Hematopoietic multipotent progenitor cell treated with erythropoietin and hydrocortisone succinate and interleukin-3 and kit ligand, for 6 days (in vitro differentiated cells): ENCODE measurements at places on chromosomes 6 and 20.
A peak's percentile ranks its signal among the peaks of the same experiment; 100 is the strongest.

GRCh38 chr6:113829696-113830045 is 27.5 kb upstream of the MARCKS start:
- DNase-seq, result no peak

DNA sequence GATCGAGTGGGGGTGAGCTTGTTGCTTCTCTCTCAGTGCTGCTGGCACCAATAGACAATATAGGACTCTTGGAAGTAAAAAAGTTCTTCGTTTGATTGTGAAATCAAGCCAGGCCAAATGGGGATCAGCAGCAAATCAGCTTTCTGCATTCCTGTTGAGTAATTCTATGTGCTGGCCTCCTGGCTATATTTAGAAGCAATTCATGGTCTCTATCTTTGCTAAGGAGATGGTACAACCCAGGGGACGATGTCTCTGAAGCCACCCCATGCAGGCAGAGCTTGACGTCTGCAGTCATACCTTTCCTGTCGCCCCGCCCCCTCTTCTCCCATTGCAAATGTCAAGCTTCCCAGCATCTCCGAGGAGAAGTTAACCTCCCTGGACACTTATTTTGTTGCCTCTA is 199.1 kb downstream of the SCP2D1 start:
- no peak for DNase-seq

DNA sequence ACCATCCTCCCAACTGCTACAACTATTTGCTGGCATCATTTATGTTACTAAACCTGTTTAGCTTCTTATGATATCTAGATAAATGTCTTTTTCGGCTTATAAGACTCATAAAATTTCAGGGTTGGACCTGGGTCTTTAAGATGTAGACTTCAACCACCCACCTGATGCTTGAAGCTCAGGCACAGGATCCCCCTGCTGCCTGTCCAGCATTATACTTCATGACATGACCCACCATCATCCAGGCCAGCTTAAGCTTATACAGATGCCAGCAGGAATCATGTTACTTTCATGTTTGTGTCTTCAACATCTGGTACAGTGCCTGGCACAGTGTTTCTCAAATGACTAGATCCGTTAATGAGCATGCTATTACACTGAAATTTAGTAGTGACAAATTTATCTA is 47.4 kb downstream of the SLC17A5 start:
- DNase-seq, result no peak

GRCh38 chr6:158818581-158819212 is 471 bp downstream of the EZR start:
- DNase-seq, result peak; percentile 84

DNA sequence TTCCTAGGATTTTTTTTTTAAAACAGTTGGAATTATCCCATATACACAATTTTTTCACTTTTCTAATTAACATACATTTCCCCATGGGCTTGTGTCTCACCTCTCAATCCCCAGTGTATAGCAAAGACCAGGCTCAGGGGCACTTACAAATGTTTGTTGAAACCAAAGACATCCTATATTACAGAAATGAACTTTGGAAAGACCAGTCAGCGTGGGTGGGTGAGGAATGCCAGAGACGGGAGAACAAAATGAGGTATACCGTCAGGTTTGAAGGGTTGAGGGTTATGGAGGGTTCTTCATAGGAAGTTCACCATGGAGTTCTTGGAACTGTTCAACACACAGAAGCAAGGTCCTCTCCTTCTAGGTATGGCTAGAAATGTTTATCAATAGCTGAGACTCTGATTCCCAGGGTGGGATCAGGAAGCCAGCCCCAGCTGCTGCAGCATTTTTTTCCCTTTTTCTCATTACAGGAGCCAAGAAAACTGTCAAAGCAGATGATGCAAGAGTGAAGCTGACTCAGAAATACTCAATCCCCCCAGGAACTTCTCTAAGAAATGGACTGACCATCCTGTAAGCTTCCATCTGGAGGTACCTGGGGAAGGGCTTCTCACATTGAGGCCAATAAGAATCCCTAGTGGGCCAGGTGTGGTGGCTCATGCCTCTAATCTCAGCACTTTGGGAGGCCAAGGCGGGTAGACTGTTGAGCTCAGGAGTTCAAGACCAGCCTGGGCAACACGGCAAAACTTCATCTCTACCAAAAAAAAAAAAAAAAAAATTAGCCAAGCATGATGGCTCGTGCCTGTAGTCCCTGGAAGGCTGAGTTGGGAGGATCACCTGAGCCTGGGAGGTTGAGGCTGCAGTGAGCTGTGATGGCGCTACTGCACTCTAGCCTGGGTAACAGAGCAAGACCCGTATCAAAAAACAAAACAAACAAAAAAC is 15.9 kb upstream of the TBC1D20 start:
- no peak for DNase-seq

DNA sequence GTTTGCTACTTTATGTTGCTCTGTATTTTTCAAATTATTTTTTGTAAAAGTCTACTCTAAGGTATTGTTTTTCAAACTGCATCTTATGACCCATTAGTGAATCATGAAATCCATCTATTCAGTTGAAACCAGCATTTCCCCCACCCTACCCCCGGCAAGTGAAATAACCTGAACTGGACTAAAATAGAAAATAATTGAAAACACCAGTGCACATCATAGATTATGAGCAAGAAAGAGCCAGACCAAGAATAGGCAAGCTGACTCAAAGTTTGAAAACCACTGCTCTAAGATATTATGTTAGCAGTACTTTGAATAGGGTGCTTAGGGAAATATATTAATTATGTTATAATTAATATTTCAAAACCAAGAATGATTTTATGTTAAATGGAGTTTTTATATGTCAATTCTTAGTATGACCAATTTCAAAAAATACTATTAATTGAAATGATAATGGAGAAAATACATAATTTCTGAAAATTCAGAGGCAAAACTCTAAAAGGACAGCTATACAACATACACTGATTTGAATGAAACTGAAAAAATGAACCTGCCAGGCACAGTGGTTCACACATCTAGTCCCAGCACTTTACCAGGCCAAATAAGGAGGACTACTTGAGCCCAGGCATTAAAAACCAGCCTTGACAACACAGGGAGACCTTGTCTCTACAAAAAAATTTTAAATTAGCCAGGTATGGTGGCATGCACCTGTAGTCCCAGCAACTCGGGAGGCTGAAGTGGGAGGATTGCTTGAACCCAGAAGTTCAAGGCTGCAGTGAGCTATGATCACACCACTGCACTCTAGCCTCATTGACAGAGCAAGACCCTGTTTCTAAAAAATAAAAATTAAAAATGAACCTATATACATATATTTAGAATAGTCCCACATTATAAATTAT is 112.0 kb downstream of the CDK19 start:
- no peak for DNase-seq

DNA sequence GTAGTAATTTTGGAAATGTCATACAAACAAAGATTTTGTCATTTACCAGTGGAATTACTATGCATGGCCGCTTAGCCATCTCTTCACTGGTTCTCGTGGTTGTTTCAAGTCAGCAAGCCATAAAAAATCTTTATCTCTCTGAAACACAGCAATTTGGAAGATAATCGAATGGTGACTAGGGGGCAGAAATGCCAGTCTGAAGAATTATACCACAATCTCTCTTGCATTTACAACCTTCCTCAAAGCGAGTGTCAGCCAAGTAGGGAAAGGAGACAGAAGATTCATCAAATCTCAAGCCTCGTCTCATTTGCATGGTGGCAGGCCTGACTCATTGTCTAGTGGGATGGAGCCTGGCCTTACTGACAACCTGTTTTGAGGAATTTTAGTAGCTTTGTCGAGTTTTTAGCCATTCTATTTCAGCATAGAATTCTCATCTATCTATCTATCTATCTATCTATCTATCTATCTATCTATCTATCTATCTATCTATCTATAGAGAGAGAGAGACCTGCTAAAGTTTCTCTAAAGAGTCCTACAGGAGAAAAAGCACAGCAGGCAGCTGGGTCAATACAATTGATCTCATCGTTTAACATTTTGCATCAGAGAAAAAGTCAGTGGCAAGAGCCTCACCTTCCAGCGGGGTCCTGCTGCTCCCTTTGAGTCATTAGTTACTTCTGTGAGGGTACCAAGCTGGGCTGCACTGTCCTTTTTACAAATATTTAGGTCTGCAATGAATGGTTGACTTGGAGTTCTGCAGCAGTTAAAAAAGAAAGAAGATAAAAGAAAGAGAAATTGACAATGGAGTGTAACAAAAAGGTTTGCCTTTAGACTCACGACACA is 572.8 kb downstream of the TFAP2A start:
- no peak for DNase-seq

DNA sequence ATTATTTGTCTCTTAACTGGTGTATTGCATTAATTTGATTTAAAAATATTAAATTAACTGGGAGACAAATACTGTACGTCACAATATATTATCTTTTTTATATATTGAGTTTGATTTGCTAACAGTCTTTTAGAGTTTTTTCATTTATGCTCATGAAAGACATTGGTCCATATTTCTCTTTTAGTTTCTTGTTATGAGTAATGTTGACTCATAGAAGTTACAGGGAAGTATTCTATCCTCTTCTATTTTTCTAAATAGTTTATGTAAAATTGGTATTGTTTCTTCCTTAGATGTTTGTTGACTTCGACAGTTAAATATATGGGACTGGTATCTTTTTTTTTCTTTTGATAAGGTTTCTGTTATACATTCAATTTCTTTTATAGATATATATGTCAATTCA is 1115.6 kb upstream of the CITED2 start:
- no peak for DNase-seq

GRCh38 chr20:19734811-19735210 is 23.2 kb upstream of the RIN2 start:
- no peak for DNase-seq

DNA sequence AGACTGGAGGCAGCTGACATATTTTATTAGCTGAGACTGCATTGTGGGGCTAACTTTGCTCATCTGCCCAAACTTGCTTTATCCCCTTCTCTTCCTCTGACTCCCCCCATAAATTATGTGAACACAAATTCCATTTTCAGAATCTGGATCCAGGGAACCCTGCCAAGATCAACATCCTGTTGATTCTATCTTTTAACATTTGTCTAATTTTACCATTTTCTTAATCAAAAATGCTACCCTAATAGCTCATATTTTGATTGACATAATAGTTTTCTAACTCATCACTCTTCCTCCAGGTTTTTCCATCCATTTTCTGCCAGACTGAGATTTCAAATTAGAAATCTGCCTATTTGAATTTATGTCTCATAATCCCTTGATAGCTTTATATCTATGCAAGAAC is 184.7 kb upstream of the PRSS16 start:
- DNase-seq, result no peak

DNA sequence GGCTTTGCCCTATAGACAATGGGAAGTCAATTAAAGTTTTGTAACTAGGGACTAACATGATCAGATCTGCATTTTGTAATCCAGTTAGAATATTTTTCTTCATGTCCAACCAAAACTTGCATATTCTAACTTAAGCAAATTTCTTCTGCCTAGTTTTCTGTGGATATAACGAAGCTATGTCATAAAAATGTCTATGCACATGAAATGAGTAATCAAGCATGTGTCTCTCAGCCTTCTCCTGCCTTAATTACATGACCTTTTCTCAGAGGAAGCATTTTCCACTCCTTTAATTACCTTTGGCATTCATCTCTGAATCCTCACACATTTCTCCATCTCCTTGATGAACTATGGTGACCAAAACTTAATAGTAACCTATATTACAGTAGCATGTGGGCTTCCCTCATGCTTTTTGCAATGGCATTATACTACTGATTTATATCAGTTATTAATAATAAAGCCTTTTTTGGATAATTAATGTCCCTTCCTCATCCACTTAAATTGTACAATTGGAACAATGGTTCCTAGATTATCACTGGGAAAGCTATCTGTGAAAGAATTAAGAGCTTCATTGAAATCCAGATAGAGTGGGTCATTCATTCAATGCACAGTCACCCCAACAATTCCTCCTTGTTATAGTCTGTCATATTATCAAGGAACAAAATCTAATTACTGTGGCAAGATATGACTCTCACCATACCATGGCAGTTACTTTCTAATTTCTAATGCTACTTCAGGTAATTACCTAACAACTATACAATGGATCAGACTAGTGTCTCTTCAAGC is 19.1 kb upstream of the FBXO9 start:
- DNase-seq, result no peak

GRCh38 chr6:4961322-4962168 is 42.3 kb downstream of the RPP40 start:
- DNase-seq, result no peak

GRCh38 chr6:14984519-14984853 is 261.4 kb upstream of the JARID2 start:
- DNase-seq, result no peak

GRCh38 chr6:15248451-15249370 is 2.8 kb downstream of the JARID2 start:
- DNase-seq, result peak; percentile 99

- no peak for DNase-seq
Observed at GRCh38 chr6:156194981-156195380, 582.2 kb upstream of the ARID1B start.

DNA sequence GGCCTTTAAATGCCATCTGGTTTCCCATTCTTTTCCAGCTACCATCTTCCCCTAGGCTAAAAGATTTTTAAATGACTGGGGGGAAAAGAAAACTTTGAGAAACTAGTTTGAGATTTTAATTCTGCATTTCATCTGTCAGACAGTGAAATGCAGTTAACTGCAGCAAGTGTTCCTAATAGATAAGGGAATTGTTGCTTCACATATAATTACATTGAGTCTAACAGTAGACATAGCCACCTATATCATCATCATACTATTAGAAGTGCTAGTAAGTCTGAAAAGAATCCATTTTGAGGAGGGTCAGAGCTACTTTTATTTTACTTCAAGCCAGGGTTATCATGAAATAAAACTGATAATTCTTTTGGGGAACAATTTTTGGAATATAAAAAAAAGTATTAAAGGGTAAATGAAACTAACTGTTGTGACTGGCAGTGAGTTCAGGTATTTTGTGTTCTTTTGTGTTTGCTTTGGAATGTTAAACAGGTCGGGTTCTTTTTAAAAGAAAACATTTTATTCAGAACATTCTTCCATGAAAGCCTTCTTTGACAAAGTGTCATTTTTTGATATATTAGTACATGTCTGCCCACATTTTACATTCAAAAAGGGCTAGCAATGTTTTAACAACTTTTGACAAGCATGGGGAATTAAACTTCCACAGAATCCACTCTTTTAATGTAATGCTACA is 170.1 kb downstream of the HS3ST5 start:
- DNase-seq, result peak; percentile 74

- no peak for DNase-seq
Observed at GRCh38 chr6:47061309-47062300, 19.5 kb upstream of the ADGRF1 start.

- DNase-seq, result no peak
Observed at GRCh38 chr6:138113588-138114210, 6.5 kb upstream of the PERP start.

DNA sequence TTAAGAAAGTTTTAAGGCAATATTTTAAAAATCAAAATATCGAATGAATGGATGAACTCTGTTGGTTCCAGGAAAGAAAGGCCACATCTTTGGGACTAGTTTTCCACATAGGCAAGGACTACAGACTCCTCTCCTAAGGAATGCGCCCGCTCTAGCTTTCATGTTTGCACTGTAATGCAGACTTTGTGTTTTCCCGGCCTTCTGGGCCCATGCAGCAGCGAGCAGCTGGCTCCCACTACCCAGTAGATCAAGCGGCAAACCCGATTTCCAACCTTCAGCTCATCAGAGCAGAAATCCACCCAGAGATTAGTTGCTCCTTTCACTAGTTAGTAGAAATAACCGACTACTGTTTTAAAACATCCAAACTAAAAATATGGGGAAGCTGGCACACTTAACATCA is 27.7 kb downstream of the OVOL2 start:
- DNase-seq, result no peak
